Bone marrow (tissue), 2 donors: ENCODE measurements at places on chromosomes 5 and 9.
A peak's percentile ranks its signal among the peaks of the same experiment; 100 is the strongest.

GRCh38 chr5:149379177-149379761 is at the start of gene IL17B:
Gene IL17B, minus strand, starts transcription at chr5:149379292. Its CDS starts 67 bp downstream, at chr5:149379225.
- DNase-seq, result no peak

GRCh38 chr5:130955041-130955440 is 210.0 kb downstream of the HINT1 start:
- no peak for DNase-seq

DNA sequence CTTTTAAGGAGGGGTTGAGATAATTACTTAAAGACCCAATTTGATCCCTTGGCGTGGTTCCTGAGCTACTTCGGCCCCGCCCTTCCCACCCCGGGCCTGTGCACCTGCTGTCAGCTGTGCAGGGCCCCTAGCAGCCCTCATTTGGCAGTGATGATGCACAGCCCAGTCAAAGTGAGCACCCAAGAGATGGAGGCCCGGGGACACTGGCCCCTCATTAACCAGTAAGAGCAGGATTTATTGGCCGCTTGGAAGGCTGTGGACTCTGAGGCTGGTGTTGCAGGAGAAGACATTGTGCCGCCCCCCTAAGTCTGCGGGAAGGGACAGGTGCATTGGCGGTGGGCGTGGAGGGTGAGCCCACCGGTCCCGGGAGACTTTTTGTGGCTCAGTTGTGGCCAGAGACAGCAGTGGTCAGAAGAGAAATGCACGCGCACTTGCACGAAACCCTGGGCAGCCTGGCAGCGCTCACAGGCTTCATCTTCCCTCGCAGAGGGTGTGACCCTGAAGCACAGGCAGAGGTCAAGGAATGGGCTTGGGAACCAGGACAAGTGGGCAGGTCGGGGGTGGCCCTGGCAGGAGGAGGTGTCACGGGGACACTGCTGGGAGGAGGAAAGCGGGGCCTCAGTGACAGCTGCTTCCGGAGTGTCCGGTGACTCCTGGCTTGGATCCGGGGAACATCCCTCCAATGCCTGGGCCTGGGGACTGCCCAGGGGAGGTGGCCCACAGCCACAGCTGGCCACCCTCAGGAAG is 74.0 kb upstream of the RXRA start:
- DNase-seq, result no peak

DNA sequence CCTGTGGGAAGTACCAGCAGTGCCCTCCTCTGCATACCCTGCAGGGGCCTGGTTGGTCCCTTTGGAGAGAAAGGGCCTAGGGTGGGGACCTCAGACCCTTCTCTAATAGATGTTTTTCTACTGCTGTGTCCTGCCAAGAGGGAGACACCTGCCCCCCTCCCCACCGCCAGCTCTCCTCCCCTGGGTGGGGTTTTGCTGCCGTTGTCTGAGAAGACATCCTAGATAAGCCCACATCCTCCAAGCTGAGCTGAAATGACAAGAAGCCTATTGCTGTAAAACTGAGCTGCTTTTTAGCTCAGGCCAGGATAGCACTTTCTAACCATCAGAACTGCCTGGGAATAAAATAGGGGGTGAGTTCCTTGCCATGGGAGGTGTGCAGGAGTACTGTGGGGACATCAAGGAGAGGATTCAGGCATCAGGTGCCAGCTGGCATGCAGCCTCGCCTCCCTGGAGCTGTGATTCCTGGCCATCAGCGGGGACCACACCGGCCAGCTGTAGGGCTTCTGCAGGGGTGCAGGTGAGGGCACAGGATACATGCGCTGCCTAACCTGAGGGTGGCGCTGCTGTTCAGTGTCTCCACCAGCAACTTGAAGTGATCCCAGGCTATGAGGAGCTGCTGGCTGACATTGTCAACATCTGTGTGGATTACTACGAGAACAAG is 37.9 kb downstream of the CYFIP2 start:
- no peak for DNase-seq

- DNase-seq, result no peak
Observed at GRCh38 chr5:32612134-32612888, 27.0 kb downstream of the SUB1 start.

- DNase-seq, result no peak
Observed at GRCh38 chr5:116527582-116527981, 47.0 kb downstream of the SEMA6A start.

- DNase-seq, result peak; percentile 12
Observed at GRCh38 chr5:76571559-76571958, 51.6 kb downstream of the F2RL2 start.

DNA sequence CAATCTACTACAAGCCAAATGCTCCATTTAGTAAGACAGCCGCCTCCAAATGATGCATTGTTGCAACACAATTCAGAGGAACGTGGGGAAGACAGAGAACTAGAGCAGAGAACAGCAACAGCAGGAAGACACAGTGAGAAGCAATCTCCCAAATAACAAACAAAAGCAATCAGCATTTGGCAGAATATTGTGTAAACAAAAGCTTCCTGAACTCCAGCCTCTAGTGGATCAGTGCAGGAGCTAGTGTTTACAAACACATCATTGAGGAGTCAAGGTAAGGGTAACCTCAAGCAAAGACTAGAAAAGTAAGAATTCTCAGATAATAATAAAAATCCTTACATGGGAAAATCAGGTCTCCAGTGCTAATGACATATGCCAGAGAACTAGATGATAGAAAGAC is 20.6 kb downstream of the FST start:
- no peak for DNase-seq

DNA sequence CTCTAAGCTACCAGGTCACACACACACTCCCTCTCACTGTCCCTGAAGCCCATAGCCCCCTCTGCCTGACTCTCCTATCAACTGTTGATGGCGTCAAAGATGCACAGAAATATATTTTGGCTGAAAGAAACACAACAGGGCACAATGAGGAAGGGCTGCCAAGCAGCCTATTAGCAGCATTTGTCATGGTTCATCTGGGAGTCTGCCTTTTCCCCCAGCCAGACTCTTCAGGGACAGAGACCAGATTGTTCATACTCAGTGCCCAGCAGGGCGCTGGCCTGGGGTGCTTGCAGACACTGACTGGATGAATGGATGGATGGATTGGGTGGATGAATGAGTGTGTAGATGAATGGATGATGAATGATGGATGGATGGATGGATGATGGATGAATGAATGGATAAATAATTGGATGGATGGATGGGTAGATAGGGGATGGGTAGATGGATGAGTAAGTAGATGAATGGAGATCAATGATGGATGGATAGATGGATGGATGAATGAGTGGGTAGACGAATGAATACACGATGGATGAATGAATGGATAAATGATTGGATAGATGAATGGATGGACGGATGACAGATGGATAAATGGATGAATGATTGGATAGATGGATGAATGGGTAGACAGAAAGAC is 90.5 kb downstream of the ADAMTS2 start:
- DNase-seq, result no peak

DNA sequence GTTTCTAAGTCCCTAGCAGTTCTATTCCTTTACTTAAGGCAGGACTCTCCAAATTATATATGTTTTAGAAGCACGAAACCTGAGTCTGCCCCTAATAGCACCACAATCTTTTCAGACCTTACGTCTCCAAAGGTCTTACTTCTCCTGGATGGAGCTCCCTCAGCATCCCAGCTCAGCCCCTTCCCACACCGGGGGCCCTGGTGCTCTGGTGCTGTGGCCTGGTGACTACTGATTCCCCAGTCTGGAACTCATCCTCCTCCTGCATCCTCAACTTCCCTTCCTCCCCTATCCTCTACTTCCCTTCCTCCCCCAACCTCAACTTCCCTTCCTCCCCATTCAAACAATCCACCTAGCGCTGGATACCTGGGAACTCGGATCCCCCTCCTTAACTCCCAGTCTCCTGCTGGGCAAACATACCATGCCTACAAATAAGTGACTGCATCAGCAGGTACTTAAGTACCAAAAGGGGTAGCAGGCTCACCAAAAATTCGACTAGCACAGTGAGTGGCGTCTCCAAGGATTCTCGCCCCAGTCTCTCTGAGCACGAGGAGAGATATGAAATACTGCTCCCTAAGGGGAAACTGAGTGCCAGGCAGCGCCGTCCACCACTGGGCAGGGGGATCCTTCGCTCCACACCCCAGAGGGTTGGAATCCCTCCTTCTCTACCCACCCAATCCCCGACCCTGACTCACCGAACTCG is 831 bp downstream of the IGFBPL1 start:
- DNase-seq, result no peak

GRCh38 chr5:170216257-170216864 is 16.4 kb upstream of the C5orf58 start:
- DNase-seq, result no peak

- DNase-seq, result no peak
Observed at GRCh38 chr9:91832322-91832721, 117.7 kb downstream of the ROR2 start.

GRCh38 chr5:179124273-179124852 is 64.2 kb downstream of the ZNF354C start:
- DNase-seq, result no peak

DNA sequence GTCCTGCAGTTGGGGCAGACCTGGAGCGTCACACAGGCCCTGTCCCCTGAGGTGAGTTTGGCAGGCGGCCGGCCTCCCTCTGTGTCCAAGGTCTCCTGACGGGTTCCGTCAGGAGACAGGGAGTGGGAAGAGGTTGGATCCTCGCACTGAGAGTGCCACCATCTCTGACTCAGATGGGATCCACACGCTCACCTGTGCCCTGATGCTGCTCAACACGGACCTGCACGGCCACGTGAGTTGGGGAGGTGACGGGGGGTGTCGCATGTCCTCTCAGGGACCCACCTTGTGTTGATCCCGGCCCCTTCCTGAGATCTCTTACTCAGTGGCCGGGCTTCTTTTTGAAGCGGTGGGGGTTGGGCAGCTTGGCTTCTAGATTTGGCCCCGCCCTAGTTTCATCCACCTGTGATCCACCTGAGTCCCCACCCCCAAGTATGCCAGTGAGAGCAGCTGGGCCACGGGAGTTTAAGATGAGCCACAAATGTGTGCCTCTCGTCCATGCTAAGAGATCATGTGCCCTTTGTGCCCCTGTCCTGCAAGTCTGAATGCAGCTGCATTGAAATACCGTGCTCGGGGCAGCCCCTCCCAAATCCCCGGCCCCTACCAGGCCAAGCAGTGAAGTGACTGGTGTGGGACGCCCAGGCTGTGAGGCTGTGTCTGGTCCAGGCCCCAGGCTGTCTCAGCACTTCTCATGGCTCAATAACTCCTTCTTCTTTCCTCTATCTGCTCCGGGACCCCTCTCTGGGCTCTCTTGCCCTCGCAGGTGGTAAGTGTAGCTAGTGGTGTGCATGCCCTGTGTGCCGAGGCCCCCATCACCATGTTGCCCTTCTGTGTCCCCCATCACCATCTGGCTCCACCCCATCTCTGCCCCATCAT is 27.2 kb downstream of the PSD2 start:
- no peak for DNase-seq

- DNase-seq, result no peak
Observed at GRCh38 chr5:14161825-14162556, 18.8 kb downstream of the TRIO start.

GRCh38 chr9:91817106-91817492 is 132.9 kb downstream of the ROR2 start:
- no peak for DNase-seq

DNA sequence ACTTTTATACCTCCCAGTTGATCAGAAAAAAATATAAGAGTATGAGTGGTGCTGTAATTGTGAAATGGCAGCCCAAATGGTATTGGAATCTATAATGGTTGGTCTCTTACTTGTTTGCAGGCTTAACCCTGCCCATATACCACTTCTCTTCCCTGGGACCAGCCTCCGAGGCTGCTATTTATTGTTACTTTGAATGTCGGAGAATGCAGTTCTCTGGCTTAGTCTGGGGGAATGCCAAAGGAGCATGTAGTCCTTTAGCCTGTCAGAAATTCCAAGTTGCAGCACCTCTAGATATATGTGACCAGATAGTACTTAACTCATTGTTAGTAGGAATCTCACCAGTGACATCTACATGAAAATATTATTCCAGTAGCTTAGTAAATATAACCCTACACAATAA is 47.5 kb downstream of the SLC44A1 start:
- DNase-seq, result no peak

GRCh38 chr5:110304176-110304575 is 422.3 kb downstream of the TMEM232 start:
- no peak for DNase-seq

GRCh38 chr5:164301136-164301535 is 795.7 kb downstream of the MAT2B start:
- DNase-seq, result no peak

DNA sequence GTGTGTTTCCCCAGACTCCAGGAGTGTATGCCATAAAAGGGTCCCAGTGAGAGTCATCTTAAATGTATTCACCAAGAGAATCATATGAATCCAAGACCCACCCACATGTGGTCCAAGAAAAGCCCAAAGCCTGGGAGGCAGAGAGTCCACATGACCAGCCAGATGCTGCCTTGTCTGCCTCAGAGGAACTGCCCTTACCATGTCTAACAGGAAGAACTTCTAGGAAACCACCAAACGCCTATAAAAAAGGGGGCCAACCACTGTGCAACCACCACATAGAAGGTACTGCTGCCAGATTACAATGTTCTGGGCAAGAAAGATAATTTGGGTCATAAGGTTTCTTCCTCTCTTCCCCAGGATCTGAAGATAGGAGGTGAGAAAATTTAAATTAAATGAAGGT is 129.8 kb upstream of the SLC24A2 start:
- no peak for DNase-seq

GRCh38 chr5:168659286-168659847 is 80.2 kb upstream of the PANK3 start:
- no peak for DNase-seq

DNA sequence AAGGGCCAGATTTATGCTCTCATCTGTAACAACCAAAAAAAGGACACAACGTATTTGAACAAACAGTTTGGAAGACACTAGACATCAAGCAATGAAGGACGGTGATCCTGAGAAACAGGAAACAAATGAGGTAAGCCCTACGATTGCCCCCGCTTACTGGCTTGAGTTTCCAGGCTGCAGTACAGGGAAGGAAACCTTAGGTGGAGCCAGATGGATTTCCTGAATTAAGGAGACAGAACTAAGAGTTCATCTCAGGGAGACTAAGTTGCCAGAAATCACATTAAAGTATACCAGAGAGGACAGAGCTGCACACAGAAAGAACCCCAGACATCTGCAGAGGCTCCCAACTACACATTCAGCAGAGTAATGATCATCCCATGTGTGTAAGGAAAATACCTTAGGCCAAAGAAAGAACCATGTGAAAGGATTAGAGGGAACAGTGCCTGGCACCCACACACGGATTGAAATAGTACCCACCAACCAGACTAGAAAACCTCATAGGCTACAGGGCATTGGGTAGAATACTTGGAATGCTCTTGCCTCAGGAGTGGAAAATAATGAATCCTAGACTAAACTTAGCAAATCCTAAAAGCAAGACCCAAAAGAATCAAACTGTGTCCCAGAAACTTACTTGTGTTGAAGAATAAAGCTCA is 99.3 kb upstream of the NIPBL start:
- no peak for DNase-seq

GRCh38 chr5:144247131-144247530 is 76.5 kb downstream of the KCTD16 start:
- DNase-seq, result no peak

DNA sequence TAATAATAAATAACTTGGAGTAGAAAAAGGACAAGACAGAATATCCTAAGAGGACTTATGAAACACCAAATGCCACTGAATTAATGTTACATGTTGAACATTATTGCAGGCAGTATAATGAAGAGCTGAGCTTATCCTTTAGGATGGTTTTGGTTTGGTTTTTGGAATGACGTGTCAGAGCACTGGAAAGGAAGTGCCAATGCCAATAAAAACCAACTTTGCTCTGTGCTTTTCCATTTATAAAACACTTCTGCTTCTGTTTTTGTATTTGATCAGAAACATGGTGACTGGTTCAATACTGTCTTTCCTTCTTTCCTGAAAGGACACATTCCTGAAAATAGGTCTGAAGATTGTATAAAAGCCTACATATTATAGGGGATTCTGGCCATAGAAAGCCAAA is 4.2 kb downstream of the MEGF10 start:
- no peak for DNase-seq

- no peak for DNase-seq
Observed at GRCh38 chr5:142934051-142934762, 164.0 kb downstream of the ARHGAP26 start.
